GDM1 (cell line): ENCODE measurements at places on chromosomes 5 and 9.

GRCh38 chr9:29214154-29214689 is 1640.9 kb upstream of the C9orf72 start:
- no peak for DNase-seq

- no peak for DNase-seq
These were observed 70.0 kb downstream of the LMNB1 start for GRCh38 chr5:126846744-126847455.

DNA sequence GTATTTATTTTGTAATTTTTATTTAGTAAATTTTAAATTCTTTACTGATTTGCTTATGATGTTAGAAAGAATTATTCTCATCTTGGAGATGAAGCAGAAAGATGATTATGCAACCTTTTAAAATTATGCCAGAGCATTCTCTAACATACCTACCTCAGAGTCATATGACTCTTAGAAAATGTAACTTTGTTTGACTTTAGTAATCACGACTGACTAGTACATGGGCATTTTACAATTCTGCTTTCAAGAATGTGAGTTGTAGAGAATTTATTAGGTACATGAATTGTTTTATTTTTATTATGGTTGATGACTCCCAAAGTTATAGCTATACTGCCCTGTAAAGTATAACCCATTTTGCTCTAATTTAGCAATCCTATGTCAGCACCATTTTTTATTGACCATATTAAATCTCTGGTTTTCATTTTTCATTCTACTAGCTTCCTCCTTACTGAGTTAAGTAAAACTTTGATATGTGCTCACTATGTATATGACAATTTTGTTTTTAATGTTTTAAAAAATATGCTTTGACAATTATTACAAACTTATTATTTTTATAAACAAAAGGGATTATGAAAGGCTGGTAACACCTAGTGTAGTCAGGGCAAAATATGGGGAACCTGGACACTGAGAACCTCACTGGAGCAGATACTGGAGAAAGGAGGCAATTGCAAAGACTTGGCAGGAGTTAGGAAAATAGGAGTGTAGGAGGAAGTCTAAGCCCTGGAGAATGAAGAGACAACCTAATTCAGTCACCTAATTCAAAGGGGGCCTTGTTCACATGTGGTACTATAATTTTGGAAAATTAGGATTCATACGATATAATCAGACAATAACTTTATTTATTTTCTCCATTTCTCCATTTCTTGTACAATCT is 249.7 kb upstream of the DAB2 start:
- no peak for DNase-seq

GRCh38 chr9:77951369-77951768 is 80.2 kb downstream of the GNAQ start:
- DNase-seq = no peak

DNA sequence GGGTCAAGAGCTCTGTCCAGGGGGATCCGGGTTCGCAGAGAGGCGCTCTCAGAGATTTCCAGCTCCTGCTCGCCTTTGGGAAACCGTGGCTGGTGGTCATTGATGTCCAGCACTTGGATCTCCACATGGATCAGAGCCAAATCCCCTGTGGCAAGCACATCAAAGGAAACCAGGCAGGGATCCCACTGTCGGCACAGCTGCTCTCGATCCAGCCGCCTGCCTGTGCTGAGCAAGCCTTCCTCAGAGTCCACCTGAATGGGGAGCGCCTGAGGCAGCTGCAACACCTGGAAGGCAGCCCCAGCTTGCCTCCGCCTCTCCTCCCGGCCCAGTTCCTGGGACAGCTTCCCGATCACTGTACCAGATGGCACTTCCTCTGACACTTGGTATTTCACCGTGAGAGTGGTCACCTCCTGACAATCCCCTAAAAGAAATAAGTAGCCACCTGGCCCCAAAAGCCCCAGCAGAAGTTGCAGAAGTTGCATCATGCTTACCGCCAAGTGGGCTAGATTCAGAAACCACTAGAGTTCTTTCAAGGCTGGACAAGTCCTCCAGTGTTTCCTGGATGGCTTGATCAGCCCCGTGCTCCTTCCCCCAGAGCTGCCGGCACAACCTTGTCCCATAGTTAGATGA is 520 bp downstream of the PCDH12 start:
- DNase-seq = no peak

DNA sequence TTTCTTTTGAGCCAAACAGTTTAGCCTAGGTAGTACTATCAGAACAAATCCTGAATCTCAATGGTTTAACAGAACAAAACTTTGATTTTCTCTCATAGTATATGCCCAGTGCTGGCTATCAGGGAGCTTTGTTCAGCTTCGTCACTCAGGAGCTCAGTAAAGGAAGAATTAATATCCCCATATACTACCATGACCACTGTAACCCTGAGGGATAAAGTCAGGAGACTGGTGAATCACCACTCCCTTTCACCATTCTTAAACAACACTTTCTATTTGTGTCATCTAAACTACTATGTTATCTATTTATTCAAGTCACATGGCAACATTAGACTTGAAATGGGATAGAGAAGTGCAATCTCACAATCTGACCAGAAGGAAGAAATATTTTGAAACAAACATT is 522.6 kb upstream of the COX7C start:
- DNase-seq = no peak

GRCh38 chr5:149002053-149002452 is 60.8 kb downstream of the SH3TC2 start:
- DNase-seq = no peak

- DNase-seq = no peak
These were observed 14.2 kb upstream of the ZBED3 start for GRCh38 chr5:77101298-77101697.

DNA sequence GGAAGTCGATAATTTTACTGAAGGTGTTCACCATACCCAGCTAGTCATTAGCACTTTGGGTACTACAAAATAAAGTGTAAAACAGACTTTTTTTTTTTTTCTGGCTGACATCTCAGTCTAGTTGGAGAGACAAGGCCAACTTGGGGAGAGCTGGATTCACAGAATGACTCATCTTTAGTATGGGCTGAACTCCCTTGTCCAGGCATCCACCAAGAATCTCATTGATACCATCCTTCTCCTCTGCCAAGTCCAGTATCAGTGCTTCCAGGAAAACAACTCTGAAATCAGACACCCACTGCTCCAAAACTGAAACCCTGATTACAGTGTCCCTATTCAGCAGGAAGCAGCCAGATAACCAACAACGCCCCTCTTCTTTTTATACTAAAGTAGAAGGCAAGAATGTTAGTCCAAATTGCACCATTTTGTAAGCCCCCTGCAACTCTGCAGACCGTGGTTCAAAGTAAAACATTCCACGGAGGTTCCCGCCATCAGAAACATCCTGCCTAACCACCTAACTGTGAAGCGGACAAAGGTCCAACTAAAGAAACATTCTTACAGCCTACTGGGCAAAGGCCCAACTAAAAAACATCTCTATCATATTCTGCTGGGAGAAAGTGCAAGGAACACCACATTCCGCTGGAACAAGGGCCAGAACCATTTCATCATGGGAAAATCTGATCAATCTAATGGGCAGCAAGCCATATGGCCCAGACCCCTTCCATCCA is 728.2 kb downstream of the BRINP1 start:
- DNase-seq = no peak

- no peak for DNase-seq
These were observed 31.2 kb upstream of the LRRC14B start for GRCh38 chr5:160173-160510.

- no peak for DNase-seq
These were observed 69.1 kb downstream of the PSAT1 start for GRCh38 chr9:78365748-78366697.

- DNase-seq = no peak
These were observed 13.4 kb downstream of the RABL6 start for GRCh38 chr9:136820971-136821825.

GRCh38 chr5:134502259-134502658 is 23.2 kb upstream of the JADE2 start:
- DNase-seq = no peak

GRCh38 chr5:178649580-178649979 is 22.7 kb upstream of the CLK4 start:
- no peak for DNase-seq

DNA sequence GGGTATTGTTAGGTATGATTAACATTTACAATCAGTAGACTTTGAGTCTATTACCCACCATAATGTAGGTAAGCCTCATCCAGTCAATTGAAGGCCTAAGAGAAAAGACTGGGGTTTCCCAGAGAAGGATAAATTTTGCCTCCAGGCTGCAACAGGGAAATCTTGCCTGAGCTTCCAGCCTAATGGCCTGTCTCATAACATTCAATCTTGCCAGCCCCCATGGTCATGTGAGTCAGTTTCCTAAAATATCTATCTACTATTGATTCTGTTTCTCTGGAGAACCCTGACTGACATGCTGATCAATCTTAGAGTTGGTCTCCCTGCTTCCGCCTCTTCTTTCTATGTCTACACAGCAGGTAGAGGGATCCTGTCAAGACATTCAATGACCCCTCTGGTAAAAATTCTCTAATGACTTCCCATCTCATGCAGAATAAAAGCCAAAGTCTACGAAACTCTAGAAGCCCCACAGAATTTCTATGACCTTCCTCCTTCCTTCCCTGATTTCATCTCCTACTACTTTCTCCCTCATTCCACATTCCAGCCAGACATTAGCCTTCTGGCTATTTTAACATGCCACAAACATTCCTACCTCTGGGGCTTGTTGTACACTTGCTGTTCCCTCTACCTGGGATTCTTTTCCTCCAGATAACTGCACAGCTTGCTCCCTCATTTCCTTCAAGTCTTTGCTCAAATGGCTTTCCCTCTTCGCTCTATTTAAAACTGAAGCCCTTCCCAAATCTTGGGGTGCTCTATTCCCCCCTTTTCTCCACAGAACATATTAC is 60.2 kb downstream of the FBXW11 start:
- no peak for DNase-seq

- no peak for DNase-seq
These were observed 257.9 kb downstream of the RASEF start for GRCh38 chr9:82805027-82805426.

DNA sequence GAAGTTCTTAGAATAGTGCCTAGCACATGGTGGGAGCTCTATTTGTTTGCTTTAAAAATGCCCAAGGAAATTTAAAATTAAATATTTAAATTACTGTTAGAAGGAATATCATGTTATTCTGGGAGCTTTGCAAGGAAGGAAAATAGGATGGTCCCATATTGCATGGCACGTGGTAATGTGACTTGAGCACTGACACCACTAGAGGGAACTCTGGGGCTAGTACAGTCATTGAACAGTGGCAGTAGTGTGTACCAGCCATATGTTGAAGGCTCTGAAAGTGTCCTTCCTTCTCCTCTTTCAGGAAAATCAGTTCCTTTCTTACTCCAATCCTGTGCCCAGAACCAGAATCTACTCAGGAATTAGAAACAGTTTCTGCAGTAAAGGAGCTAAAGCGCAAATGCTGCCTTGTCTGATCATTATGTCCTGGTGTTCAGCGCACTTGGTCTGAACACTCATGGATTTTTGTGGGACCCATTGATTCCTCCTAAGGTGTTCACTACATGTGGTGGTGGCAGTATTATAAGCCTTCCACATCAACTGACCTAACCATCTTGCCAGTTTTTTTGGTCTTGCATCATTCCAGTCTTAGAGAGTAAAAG is 54.1 kb downstream of the GDA start:
- no peak for DNase-seq
